ENCODE measurements at places on chromosomes 5 and 9.

DNA sequence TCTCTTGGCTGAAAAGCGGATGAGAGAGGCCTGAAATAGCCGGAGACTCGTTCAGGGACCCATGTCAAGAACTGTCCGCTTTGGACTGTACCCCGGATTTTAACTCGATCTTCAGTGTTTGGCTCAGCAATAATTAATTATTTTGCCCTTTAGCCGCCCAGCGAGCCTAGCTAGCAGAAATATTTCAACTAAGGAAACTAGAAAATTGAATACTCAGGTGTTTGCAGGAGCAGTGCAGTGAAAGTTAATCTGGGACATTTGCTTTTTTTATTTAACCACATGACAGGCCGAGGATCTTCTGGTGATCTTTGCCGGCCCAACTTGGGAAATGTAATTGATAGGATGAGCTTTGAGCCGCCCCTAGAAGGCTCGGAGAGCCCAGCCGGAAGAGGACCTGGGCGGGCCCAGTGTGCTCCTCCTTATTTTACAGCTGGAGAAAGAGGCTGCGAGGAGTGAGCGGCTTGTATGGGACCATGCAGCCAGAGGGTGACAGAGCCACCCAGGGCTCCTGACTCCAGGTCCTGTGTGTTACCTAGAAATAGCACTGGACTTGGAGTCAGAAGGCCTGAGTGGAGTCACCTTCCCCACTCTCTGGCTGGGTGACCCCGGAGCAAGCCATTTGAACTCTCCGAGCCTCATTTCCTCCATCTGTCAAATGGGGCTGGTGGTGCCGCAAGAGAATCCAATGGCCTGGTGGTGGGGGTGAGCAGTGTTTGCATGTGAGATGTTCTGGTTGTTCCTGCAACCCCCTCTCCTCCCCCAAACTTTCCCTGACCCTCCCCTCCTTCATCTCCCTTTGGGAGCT, 2.4 kb downstream of the PPARGC1B start:
- no peak for DNase-seq

GRCh38 chr5:95565280-95565920, 10.5 kb downstream of the ARSK start:
- DNase-seq = no peak

GRCh38 chr5:82376307-82376706, 98.2 kb upstream of the RPS23 start:
- DNase-seq = no peak

DNA sequence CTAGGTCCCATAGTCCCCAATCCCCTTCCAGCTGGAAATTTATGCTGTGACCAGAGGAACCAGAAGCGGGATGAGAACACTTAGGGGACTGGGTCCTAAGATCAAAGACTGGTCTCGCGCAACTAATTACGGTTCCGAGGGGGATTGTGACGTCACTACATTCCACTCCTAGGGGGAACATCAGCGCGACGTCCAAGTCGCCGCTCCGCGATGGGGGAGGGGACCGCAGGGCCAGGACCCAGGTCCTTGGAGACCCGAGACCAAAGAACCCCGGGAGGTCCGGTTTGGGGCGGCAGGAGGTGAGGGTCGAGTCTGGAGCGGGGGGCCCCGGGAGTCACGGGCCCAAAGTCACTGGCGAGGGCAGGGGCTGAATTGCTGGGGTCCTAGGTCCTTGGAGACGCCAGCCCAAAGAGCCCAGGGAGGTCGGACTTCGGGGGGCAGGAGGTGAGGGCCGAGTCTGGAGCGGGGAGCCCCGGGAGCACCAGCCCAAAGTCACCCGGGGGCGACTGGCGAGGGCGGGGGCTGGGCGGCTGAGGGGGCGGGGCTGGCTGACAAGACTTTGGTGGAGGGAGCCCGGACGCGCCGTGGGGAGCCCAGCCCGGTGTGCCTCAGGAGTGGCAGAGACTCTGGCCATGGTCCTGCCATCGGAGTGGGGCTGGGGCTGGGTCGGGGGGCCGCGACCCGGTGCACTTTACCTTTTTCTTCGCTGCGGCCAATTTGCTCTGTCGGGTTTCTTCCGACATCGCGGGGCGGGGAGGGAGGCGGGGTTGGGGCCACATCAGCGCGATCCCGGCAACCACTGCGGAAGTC, at the start of gene GOLGA2:
Gene GOLGA2 (minus strand): TSS at position 810 of the 810 bp plus-strand sequence. CDS start 31 bp downstream, at position 779.
- DNase-seq = no peak

DNA sequence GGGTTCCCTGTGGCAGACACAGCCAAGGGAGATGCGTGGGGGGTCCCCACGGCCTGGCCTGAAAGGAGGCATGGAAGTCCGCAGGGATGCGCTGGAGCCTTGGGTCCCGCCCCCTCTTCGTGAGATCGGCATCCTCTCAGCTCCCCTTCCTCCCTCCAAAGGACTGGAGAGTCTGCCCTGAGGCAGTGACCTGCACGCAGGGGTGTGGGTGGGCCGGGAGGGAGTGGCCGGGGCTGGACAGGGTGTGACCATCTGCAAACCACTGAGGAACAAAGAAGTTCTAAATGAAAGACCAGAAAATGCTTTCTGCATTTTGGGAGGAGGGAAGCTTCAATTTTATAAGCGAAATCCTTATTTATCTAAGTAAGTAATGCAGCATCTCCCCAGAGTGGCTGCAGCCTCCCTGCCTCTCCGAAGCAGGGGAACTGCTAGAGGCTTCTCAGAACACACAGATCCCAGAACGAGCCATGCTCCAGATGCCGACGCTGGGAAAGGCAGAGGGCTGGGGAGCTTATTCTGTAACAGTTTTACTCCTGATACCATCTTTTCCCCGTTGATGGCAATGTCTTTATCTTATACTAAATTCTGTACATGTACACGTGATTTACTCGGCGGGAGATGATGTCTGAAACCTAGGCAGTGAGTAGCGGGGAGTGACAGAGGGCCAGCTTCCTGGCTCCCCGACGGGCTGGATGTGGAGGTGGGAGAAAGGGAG, 221.7 kb downstream of the FANCC start:
- no peak for DNase-seq

- no peak for DNase-seq
Measured at GRCh38 chr5:115366223-115366622, 69.8 kb upstream of the CCDC112 start.

GRCh38 chr5:111960476-111961215, 203.7 kb upstream of the NREP start:
- no peak for DNase-seq
